ENCODE measurements at places on chromosomes 3 and 15.
A peak's percentile ranks its signal among the peaks of the same experiment; 100 is the strongest.

GRCh38 chr3:154334973-154335420, 10.7 kb upstream of the DHX36 start:
- no peak for DNase-seq

DNA sequence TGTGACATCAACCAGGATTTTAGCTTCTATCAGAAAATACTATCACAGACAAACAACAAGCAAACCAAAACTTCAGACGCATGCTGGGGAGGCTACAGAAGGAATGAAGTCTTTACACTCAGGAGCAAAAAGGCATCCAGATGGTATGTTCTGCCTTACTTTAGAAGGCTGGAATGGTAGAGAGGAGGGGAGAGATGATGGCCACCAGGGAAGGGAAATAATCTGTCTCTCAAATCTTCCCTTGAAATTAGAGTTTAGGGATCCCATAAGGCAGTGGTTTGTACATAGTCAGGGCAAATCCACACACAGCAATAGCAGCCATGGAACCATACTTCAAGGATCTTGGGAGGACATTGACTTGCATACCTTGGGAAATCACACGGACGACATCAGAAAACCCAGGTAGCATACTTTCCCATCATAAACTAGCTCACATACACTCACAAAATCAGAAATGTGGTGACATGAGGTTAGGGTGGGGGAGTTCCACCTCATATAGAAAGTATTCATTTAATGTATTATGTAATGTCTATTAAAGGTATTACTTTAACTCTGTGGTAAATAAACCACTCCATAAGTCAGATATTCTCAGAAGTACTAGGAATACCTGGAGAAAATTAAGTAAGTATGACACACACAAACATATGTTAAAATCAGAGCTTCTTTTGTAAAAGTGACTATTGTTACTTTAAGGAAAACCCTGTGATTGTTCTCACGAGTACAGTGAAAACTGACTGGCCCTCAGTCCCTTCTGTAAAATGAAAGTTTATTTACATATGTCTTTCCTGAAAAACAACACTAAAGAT, 9.4 kb downstream of the BTLA start:
- DNase-seq: no peak

- no peak for DNase-seq
These were observed 55.2 kb downstream of the RPL39L start for GRCh38 chr3:187084126-187084525.

DNA sequence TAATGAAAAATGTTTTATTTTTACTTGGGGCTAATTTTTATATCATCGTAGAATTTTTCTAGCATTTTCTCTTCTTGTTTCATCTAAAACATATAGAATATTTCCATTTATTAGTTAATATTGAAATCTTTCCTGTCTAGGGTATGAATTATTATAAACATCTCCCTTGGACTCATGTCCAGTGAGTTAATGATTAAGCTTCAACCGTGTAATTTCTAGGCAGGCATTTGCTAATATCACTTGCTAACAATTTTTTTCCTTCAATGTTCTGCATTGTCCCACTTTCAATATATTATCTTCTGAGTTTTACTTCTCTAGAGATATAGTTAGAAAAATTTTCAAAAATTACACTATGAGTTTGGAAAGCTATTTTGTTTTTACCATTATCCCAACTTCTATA, 1371.6 kb upstream of the EPHA6 start:
- no peak for DNase-seq

- no peak for DNase-seq
These were observed 978.1 kb upstream of the ALCAM start for GRCh38 chr3:104388619-104389018.

DNA sequence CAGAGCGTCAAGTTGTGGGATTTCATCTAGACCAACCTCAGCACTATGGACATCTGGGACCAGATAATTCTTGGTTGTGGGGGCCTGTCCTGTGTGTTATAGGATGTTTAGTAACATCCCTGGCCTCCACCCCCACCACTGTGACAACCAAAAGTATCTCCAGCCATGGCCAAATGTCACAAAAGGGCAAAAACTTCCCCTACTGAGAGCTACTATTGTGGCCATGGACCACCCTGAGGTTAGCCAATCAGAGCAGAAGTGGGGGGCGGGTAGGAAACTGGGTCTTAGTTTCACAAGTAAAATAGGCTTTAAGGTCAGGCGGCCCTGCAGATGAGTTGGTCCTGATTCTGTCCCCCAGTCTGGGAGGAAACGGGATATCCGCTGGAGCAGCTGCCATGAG, 25.4 kb downstream of the KIF7 start:
- no peak for DNase-seq

- DNase-seq: no peak
These were observed 205.3 kb upstream of the WNT5A start for GRCh38 chr3:55692295-55692956.

DNA sequence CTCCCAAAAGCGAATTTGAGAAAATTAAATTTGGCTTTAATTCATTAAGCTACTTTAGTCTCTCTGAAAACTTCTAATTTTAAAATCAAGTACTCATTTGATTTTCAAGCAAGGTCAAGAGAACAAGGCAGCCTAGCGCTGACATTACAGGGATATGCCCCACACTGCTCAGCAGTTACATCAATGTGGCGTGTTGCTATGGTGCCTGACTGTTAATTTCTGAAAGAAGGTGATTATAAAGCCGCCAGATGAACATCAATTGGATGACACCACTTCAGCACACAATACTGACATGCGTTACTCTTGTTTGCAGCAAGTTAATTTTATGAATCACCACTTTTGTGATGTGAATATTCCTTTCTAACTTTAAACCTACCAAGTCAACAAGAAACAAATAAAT, 284.4 kb downstream of the FOXP1 start:
- DNase-seq: peak; percentile 22

DNA sequence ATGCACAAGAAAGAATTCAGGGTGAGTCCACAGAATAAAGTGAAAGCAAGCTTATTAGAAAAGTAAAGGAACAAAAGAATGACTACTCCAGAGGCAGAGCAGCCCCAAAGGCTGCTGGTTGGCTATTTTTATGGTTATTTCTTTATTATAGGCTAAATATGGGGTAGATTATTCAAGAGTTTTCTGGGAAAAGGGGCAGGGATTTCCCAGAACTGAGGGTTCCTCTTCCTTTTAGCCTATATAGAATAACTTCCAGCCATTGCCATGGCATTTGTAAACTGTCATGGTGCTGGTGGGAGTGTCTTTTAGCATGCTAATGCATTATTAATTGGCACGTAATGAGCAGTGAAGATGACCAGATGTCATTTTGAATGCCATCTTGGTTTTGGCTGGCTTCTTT, 13.6 kb downstream of the GLDN start:
- no peak for DNase-seq

DNA sequence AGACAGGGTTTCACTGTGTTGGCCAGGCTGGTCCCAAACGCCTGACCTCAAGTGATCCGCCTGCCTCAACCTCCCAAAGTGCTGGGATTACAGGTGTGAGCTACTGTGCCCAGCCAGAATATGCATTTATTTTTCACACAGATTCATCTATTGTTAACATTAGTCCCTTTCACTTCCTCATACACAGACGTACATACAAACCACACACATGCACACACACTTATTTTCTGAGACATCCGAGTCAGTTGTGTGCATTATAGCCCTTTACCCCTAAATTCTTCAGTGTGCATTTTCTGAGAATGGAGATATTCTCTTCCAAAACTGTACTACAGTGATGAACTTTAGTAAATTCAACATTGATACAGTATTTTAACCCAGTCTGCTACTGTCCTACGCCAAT, 15.0 kb upstream of the MEX3B start:
- DNase-seq: no peak

DNA sequence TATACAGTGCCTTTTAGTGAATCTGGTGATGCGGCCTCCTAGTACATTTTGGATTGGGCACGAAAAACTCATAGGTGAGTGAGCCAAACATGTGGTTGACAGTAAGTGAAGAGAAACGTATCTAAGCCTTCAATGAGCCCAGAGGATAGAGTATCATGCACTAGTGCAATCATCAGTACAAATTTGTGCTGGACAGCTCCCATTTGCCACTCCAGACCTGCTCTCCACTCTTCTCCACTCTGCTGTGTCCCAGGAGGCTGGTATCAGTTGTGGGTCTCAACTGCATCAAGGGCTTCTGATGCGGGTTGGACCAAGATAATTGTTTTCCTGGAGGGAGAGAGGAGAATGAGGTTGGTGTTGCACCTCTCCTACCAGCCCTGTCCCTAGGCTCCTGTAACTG, 9.1 kb upstream of the RASGRF1 start:
- DNase-seq: no peak
